ENCODE measurements at places on chromosomes 1 and 21.

DNA sequence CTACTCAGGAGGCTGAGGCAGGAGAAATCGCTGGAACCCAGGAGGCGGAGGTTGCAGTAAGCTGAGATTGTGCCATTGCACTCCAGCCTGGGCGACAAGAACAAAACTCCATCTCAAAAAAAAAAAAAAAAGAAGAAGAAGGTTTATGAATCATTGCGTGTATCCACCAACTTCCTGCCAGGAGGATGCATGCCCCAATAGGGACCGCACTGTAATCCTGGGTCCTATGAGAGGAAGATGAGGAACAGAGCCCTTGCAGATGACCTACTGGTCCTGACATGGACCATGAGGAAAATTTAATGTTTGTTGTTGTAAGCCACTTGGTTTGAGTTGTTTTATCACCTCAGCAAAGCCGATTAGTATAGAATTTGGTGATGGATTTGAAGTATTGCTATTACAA lies 56.7 kb downstream of the PTGS2 start:
- DNase-seq: no peak

DNA sequence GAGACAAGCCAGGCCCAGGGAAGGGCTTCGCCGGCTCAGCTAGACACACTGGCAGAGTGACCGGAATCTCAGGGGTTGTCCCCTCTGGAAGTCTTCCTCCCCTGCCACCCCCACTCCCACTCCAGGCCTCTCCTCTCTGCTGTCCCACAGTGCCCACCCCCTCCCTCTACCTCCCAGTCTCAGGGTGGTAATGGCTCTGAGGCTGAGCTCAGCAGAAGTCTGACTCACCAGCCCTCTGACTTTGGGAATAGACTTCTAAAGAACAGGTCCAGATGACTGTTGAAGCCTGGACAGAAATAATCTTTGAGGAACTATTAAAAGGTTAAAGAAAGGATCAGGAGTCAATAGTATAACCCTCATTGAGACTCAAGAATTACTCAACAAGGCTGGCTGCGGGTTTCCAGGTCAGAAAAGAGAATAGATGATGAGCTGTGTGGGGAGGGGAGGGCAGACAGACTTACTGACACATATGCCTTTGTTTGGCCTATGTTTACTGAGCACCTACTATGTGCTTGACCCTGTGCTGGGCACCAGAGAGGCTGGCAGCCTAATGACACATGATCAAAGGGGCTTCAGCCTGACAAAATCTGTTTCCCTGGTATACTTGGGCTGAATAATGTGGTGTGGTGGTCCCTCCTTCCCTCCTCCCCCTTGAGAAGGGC lies 8.2 kb downstream of the HCRTR1 start:
- no peak for DNase-seq

DNA sequence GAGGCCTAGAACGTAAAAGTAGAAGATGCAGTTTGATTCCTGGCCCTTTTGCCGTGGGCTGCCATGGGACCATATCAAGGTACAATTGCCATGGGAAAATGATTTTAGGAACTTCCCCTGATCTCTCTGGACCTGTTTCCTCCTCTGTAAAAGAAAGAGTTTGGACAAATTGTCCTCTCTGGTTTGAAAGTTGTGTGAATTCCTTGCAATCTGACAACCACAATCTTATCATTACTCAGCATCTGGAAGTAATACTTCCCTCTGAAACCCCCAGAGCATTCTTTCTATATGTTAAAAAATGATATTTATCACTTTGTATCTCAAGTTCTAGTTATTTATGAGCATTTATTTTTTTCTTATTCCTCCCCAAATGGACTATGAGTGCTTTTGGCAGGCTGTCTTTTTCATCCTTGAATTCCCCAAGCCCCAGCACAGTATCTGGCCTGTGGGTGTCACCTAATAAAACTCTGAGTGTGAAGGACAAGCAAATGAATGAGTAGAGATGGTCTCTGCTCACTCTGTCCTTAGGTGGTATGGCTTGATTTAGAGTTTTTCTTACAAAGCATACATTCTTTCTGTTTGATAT lies 181.1 kb downstream of the DYRK1A start:
- no peak for DNase-seq

- DNase-seq: no peak
These were observed 50.9 kb upstream of the KCNJ15 start for GRCh38 chr21:38205940-38206339.

GRCh38 chr1:1217621-1218523 lies 3.9 kb upstream of the TNFRSF4 start:
- no peak for DNase-seq

DNA sequence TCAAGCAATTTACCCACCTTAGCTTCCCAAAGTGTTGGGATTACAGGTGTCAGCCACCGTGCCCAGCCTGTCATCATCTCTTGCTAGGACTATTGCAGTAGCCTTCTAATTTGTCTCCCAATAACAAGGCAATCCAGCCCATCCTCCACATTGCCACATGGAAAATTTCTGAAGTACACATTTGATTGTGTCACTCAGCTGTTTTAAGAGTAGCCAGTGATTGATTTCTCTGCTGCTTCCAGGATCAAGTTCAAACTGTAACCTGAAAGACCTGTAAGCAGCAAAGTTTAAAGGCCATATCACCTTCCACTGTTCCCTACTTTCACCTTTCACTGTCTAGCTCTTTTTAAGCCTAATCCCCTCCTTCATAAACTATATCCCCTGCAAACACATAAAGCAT lies 7.8 kb upstream of the ELK4 start:
- no peak for DNase-seq

GRCh38 chr1:240616018-240616417 lies 4.1 kb upstream of the GREM2 start:
- no peak for DNase-seq

DNA sequence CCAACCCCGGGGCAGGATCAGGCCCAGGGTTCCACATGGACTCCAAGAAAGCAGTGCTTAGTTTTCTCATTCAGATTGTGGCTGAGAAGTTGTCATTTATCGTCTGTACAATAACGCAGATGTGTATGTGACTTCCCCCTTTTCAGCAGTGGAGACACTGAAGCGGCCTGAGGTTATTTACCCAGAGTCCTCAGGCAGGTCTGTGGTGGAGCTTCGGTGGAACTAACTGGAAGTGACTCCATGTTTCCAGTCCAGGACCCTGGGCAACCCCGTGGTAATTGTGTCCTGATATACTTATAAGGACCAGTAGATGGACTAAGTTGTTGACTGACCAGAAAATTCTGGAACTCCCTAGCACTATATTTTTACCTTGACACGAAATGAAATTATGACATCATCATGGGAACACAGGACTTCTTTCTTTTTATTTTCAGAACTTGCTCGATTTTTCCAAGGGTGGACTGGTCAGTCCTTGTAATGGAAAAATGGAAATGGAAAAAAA lies 1.0 kb upstream of the IER5 start:
- DNase-seq: no peak

GRCh38 chr1:65813956-65814355 lies 21.3 kb downstream of the PDE4B start:
- no peak for DNase-seq

DNA sequence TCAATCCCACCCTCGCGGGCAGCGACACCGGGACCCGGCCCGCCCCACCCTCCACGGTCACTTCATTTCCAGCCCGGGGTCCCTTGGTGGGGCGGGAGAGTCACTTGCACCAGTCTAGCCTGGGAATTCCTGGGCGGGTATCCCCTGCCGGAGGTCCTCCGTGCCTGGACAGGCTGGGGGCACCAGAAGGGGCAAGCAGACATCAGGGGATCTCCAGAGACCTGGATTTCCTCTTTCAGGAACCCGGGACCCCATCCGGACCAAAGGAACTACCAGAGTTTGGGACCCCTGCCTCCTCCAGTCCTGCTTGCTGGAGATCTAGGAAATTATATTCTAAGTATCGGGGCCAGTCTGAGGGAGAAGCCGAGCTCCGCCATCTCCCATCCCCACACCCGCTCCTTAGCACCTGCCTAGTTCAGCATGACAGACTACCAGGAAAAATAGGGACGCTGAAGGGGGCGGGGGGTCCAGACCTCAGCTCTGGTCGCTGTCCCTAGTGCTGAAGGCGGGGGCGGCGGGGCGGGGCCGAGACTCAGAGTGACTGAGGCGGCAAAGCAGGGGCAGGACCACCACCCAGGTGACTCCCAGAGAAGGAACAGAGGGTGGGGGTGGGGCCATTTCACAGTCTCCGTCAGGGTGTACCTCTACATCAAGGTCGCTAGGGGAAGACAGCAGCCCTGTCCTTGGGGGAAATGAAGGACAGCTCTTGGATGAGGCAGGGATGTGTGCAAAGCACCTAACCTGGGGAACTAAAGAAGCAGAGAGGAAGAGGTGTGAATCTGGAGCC lies 832 bp downstream of the HCN3 start:
- DNase-seq: no peak

GRCh38 chr1:183165456-183165855 lies 20.6 kb upstream of the LAMC2 start:
- no peak for DNase-seq

DNA sequence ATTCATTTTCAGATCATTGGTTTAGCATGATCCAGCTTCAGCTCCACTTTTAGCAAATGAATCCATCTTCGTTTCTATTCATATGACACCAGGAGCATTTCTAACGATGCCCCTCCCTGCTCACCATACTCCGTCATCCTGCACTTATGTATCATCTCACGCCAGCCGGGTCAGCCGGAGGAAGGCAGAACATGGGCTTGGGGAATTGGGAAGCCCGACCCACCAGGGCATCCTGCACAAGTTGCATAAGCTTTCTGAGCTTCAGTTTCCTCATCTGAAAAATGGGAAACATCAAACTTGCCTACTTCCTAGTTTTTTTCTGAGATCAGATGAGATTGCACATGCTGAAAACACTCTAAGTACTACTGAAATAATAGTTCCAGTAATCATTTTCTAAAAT lies 194.7 kb downstream of the AK5 start:
- no peak for DNase-seq

- no peak for DNase-seq
These were observed 70.1 kb upstream of the CASZ1 start for GRCh38 chr1:10866321-10867093.

DNA sequence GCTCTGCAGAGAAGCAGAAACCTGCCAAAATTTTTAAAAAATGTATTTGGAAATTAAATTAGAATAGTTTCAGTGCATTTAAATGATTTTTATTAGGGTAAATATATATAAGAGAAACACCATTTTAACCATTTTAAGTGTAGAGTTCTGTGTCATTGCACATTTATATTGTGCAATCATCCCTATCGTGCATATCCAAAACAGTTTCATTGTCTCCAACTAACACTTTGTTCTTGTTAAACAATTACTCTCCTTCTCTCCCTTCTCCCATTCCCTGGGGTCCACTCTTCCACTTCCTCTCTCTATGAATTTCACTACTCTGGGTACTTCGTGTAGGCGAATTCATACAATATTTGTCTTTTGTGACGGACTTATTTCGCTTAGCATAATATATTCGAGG lies 6.0 kb upstream of the OR2L8 start:
- DNase-seq: no peak

DNA sequence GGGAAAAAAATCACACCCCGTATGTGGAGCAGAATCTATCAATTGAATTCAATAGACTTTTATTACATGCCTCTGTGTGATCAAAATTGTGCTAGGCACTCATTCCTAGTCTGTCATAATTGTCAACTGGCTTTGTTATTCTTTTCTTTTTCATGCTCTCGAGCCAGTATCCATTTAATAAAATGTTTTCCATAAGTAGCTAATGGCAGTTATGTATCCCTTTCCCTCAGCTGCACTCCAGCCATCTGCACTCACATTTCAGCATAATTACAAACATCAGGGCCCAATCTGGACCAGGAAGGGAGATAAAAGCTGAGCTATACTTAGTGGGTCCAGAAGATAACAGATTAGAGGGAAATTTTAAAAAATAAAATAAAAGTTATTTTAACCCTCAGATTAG lies 15.9 kb downstream of the RGS5 start:
- DNase-seq: no peak
